HS-5 (cell line): ENCODE measurements at places on chromosomes 5 and 9.
A peak's percentile ranks its signal among the peaks of the same experiment; 100 is the strongest.

- DNase-seq = no peak
These were observed 21.0 kb downstream of the C5orf15 start for GRCh38 chr5:133947431-133947841.

- no peak for DNase-seq
These were observed 74.6 kb downstream of the USP20 start for GRCh38 chr9:129909851-129910250.

- DNase-seq = no peak
These were observed 949.7 kb upstream of the NUDT12 start for GRCh38 chr5:104512063-104512825.

- no peak for DNase-seq
These were observed 59.8 kb upstream of the BARX1 start for GRCh38 chr9:94014920-94015319.

- no peak for DNase-seq
These were observed 245.8 kb downstream of the TLE4 start for GRCh38 chr9:79817438-79818004.

DNA sequence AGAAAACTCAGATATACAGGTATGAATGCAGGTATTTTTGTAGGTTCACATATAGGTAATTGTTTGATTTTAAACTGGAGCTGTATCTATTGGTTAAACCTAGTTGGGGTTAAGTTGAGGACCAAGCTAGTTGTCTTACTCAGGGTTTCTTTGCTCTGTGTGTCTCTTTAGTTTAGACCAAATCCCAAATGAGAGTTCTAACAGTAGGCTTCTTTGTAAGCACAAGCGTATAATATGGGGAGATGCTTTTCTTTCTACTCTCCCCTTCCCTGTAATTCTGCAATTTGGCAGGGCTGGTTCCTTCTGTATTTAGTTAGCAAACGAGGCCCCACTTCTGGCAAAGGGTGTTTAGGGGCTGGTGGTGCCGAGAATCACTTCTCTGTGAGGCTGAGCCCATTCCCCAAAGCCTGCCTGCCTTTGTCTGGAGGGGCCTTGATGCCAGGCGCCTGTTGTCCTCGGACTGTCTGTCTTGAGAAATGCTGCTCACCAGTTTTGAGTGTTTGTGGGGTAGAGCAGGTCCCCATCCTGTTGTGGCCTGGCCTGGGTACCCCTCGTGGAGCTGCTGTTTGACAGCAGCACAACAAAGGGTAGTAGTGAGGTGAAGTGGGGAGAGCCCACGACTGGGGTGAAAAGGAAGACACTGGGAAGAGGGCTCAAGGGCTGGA lies 259.3 kb downstream of the FANCC start:
- DNase-seq = no peak

GRCh38 chr5:173625673-173626504 lies 9.4 kb upstream of the BOD1 start:
- no peak for DNase-seq

DNA sequence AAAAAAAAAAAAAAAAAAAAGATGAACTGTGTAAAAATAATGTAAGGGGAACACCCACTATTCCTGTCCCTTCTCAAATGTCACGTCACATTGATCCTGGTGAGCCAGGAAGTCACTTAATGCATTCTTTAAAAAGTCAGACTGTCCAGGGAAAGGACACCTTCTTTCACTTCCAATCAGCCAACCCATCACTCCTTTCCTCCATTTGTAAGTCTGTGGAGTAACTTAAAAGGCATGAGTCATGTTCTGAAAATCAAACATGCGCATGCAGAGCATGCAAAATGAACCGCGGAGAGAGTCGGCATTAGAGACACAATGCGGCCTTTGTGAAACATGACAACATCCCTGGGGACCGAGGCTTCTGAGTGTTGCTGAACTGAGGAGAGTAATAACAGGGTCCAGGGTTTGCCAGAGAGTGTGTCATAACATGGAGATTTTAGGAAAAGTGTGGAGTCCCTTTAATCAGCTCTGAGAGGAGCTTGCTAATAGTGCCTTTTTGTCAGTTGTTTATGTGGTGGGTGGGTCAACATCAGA lies 77.6 kb upstream of the SEMA6A start:
- DNase-seq = no peak

GRCh38 chr5:160463227-160463626 lies 41.6 kb downstream of the PTTG1 start:
- DNase-seq = no peak

DNA sequence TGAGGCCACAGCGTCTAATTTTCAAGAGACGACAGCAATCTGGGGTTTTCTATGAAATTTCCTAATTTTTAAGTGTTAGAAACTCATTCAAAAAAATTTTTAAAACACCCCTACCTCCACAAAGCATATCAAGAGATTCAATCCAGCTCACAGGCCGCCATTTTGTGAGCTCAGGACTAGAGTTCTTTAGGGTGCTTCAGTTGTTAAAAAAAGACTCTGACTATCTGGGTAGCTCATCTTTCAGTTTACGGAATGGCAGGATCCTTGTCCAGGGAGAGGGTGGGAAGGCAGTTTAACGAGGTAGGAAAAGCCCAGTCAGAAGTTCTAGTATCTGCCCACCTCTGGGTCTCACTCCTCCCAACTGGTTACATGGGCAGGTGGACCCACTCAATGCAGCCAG lies 43.1 kb downstream of the CAMK2A start:
- no peak for DNase-seq

- DNase-seq = no peak
These were observed 3.8 kb downstream of the RGMB start for GRCh38 chr5:98777295-98777694.

DNA sequence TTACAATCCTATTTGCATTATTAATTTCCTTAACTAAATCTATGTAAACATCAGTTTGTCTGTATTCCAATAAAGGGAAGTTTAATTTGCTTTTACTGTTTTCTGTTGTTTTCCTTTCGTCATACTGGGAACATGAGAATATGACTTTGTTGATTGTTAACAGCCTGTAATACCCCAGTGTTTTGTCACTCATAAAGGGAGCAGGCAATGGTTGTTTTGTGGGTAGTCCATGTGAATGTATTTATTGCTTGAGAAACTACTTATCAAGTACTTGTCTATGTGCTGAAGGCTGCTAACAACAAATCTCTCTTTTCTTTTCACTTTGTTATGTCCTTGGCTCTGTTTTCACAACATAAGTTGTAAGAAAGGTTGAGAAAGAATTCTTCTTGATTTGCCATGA lies 1070.2 kb upstream of the ACO1 start:
- no peak for DNase-seq

DNA sequence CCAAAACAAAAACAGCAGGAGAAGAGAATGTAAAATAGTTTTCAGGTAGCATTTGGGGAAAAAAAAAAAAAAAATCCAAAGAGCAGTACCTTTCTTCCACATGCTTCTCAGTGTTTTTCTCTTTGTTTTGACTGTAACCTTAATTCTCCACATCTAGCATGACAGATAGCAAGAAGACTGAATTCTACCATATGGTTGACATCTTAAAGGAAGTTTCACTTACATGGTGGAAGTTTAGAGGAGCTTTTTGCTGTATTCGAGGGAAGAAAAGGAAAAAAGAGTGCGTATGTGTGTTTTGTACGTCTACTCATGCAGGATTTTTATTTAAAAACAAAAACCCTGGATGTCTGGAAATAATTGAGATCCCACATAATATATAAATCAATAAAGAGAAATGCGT lies 604.8 kb downstream of the CCDC171 start:
- no peak for DNase-seq

- no peak for DNase-seq
These were observed 1.2 kb upstream of the CEMIP2 start for GRCh38 chr9:71769175-71770161.

GRCh38 chr5:1054799-1055775 lies 46.5 kb downstream of the NKD2 start:
- DNase-seq = no peak

- no peak for DNase-seq
These were observed 12.6 kb upstream of the SETD9 start for GRCh38 chr5:56896763-56897162.

DNA sequence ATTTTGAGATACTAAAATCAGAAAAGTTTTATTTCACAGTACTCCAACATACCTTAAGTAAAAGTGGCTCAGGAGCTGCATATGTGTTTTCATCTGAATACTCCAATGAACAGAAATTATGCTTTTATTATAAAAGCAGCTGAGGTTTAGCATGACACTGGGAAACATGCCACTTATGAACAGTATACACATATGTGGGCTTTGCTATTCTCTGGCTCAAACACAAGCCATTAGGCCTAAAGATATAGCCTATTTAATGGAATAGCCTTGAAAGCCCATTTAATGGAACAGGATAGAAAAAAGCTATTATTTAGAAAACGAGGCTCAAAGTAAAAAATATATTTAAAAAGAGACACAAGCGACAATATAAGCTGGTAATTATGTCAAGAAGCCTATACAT lies 74.1 kb downstream of the SLC38A9 start:
- DNase-seq = no peak

- no peak for DNase-seq
These were observed 2.2 kb downstream of the FBXL7 start for GRCh38 chr5:15502208-15502607.

DNA sequence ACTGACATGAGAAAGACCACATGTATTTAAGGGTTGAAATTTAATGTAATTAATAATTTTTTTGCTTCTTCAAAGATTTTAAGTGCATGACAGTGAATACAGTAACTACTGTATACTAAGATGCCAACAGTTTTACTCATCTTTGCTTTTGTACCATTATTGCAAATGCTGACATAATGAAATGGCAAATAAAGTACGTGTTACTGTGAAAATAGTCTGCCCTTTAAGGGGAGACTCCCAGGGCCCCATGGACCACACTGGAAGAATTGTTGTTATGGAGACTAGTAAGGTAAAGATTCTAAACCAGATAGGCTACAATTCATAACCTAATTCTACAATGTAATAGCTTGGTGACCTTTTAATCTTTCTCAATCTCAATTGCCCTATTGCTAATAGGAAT lies 84.7 kb downstream of the NR3C1 start:
- no peak for DNase-seq

DNA sequence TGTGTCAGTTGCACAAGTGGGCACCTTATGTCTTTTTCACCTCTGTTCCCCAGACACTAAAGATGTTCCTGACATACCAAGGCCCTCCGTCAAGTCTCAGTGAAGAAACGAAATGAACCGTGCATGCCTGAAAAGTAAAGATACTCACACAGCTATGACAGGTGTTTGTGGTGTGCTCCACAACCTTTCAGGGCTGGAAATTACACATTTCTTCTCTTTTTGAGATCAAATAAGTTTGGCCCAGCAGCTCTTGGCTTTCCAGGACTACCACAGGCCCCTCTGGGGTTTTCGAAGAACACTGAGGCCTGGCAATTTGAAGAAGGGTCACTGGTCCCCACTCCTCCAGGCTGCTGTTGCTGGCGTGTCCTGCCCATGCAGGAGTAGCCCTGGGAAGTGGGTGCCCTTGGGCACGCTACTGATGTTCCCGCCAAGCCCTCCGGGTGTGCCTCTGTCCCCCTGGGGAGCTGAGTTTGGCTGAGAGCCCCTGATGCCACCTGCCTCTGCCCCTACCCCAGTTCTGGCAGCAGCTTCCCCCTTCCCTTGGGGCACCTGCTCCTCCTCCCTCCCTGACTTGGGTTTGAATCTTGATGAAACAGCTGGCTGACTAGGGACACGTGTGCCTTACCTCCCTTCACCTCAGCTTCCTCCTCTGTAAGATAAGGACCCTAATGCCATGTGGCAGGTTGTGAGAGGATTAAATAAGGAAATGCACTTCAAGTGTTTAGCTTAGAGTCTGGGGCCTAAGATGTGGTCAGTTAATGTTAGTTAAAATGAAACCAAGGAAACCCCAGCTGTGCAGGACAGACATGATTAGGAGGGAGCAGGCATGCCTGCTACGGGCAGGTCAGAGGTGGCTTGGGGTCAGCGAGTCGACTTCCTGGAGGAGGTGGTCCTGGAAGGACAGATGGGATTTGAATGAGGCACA lies 49.1 kb upstream of the GADD45G start:
- DNase-seq = no peak

DNA sequence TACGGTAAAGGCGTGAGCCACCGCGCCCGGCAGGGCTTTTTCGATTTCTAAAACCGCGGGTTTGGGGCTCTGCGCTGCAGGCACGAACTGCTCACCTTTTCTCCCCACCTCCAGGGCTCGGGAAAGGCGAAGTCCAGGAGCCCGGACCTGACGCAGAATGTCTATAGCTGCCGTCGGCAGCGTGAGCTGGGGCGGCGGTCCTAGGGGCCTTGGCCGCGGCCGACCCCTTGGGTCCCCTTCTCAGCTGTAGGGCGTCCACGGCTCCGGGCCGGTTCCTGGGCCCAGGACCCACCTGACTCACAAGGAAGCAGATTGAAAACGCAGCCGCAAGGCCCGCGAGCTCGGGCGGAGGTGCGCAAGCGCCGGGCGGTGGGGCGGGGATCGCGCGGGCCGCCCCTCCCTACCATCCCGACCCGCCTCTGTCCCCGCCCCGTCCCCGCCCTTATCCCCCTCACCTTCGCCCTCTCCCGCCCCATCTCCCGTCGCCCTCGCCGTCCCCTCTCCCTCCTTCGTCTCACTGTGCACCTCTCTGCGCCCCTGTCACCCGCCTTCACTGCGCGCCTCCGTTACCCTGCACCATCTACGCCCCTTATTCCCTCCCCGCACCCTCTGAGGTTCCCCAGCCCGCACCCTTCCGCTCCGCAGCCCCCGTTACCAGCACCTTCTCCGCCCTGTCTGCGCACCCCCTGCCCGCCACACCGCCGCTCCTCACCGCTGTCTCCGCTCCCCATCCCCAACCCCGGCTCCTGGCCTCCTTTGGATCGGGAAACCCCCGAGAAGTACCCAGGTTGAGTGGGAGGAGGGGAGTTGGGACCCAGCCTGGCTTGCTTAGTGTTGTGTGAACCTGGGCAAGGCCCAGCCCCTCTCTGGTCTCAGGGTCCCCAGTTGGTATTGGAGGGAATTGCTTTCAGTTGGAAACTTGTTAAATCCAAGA lies at the start of gene HDHD3:
Gene HDHD3 (minus strand): TSS at position 353 of the 934 bp plus-strand sequence. CDS start 2,632 bp downstream, outside the sequence.
- peak; percentile 28 for DNase-seq

- DNase-seq = peak; percentile 92
These were observed 46.0 kb downstream of the MYO10 start for GRCh38 chr5:16889972-16890519.

DNA sequence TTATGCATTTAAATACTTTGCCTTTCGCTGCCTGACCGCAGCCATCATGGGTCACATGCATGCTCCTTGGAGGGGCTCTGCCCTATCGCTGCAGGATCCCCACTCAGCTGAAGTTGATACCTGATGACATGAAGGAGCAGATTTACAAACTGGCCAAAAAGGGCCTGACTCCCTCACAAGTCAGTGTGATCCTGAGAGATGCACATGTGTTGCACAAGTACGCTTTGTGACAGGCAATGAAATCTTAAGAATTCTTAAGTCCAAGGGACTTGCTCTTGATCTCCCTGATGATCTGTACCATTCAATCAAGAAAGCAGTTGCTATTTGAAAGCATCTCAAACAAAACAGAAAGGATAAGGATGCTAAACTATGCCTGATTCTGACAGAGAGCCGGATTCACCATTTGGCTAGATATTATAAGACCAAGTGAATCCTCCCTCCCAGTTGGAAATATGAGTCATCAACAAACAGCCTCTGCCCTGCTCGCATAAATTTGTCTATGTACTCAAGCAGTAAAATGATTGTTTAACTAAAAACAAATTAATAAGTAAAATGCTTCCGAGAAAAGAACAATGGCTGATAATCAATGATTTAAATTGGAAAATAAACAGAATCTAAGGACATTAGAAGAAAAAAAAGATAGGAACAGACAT lies 41.6 kb upstream of the PPP2CA start:
- no peak for DNase-seq
